Left forelimb (tissue), 1 donor: ENCODE measurements at places on chromosomes 7 and 10.
A peak's percentile ranks its signal among the peaks of the same experiment; 100 is the strongest.

DNA sequence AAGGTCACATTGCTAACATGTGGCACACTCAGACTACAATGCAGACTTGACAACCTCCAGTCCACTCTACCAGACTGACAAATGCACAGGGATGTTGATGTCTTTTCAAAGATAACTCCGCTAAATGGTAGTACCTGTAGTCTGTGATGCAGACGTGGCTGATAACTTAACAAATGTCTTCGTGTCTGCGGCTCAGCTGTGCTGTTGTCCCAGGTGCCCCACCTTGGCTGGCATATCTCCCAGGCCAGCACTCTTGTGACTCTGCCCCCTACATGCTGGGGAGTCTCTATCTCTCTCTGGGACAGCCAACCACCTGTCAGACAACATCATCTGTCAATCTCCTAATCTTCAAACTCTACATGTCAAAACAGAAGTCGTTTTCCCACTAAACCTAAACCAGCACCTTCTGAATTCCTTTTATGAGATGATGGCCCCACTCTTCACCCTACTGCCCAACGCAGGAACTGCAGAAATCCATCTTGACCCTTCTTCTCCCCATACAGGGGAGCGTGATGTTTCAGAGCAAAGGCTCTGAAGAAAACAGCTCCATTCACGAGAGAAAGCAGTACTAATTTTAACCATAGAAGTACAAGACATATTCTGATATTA is 156.4 kb downstream of the USP6NL start:
- no peak for DNase-seq

GRCh38 chr10:12960941-12961340 is 40.6 kb downstream of the CCDC3 start:
- DNase-seq, result peak; percentile 44

GRCh38 chr10:116961406-116962251 is 43.4 kb downstream of the SHTN1 start:
- DNase-seq, result no peak

DNA sequence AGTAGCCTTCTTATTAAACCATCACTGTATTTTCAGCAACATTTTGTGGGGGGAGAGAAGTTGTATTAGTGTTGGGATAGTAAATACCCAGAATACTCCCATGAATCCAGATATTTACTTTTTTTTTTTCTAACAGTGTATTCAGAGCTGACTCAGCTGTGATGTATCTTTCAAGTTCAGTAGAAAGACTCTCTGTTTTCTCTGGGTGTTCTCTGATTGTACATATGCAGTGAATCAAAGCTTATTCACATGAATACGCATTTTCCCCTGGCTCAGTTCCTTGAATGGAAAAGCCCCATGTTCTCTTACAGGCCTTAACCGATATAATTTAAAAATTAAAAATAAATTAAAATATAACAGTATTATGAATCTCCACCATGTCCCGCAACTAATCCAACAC is 1.3 kb downstream of the TFPI2 start:
- DNase-seq, result no peak

- DNase-seq, result no peak
These were observed 149.8 kb upstream of the HDAC9 start for GRCh38 chr7:18345641-18346234.
